ENCODE measurements at places on chromosomes 12 and 14.
A peak's percentile ranks its signal among the peaks of the same experiment; 100 is the strongest.

DNA sequence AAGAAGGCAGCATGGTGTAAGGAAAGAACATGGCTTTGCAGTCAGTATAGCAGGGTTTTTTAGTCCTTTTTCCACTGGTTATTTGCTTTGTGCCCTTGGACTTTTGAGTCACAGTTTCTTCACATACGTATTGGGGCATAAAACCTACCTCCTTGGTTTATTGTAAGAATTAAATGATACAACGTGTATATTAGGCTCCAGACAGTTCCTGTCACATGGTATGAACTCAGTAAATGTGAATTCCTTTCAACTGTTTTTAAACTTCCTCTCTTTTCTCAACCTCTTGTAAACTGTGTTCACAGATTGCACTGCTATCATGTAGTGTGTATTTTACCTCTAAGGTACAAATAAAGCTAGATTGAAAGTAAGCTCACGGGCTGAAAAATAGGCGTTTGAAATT lies 29.5 kb downstream of the MSRB3 start:
- no peak for DNase-seq

GRCh38 chr12:77352946-77353345 lies 287.6 kb upstream of the E2F7 start:
- DNase-seq: no peak

DNA sequence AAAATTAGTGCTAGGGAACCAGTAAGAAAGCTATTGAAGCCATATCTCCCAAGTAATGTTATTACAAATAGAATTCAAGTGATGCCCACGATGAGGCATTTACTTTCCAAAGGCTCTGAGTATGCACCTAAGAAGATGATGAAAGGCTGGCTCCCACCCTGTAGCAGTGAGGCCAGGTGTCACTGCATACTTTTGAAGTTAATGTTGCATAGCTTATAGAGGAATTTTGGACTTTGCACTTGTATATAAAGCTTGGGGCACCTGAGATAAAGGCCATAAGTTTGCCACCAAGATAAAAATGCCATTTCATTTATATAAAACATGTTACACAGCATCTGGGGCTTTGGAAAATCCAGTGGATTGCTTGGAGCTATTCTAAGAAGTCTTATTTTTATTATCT lies 96.2 kb downstream of the PTPRB start:
- DNase-seq: no peak

DNA sequence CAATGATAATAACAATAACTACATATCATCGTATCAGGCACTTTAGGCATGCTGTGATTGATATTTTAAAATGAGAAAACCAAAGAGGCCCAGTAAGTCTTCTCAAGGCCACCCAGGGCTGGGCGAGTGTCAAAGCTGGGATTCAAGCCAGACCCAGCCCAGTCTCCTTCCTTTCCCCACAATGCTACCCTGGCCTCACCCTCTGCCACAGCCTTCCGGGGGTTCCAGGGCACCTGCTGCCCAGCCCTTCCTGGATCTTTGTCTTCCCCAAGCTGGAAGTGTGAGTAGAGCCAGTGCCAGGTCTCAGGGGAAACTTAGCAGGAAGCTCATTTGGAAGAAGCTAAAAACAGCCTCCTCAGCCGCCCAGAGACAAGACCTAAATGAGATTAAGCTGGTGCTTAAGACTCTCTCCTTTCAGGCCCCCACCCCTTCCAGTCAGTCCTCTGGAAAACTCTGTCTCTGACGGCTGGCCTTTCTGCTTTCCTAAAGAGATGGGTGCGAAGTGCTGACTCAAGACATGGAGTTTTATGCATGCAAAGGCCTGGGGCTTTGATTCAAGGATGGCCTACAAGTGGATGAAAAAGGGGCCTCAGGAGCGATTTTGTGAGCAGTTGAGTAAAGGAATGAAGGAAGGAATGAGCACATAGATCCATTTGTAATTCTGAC lies 184.2 kb downstream of the KCNA5 start:
- no peak for DNase-seq

GRCh38 chr14:63707216-63707615 lies 20.6 kb downstream of the SGPP1 start:
- no peak for DNase-seq

GRCh38 chr12:123250471-123251383 lies 17.5 kb downstream of the MTRFR start:
- DNase-seq: no peak

DNA sequence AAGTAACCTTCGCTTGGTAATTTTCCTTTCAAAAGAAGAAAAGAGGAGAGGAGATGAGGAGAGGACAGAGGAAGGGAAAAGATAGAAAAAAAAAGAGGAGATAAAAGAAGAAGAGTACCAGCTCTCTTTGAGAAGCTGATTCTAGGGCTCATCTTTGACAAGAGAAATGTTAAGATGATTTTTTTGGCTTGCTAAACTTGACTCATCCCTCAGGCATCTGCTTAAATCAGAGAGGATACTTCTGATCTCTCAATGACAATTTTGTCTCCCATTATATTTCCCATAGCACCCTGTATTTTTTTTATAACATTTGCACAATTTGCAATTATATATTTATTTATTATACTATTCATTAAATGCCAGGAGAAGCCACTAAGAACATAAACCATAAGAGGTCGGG lies 17.1 kb downstream of the SYT1 start:
- no peak for DNase-seq

GRCh38 chr14:77782202-77782601 lies 17.7 kb upstream of the ADCK1 start:
- no peak for DNase-seq

GRCh38 chr14:66234411-66234810 lies 251.8 kb upstream of the CCDC196 start:
- no peak for DNase-seq

DNA sequence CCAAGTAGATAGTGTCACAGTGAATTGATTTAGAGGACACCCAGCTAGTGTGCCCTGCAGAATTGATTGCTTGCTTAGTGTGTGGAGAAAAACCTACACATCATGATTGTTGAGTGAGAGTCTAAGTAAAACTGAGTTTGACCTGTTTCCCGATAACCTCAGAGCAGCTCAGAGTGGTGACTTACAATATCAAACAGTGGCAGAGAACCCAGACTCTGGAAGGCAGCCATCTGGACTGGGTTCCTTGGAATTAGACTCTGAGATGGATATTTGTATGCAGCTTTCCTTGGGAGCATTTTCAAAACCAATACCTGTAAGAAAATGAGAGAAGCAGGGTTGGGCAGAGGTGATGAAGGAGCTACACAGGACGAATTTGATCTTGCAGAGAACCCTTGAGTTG lies 109.8 kb downstream of the IPO8 start:
- no peak for DNase-seq

GRCh38 chr12:4555804-4556203 lies 6.2 kb upstream of the DYRK4 start:
- DNase-seq: peak; percentile 80

- DNase-seq: no peak
Measured at GRCh38 chr14:28870033-28870564, 103.5 kb downstream of the FOXG1 start.

GRCh38 chr12:62264706-62265105 lies 4.5 kb downstream of the USP15 start:
- peak; percentile 54 for DNase-seq

GRCh38 chr12:62629971-62630739 lies 163.5 kb downstream of the MON2 start:
- no peak for DNase-seq

DNA sequence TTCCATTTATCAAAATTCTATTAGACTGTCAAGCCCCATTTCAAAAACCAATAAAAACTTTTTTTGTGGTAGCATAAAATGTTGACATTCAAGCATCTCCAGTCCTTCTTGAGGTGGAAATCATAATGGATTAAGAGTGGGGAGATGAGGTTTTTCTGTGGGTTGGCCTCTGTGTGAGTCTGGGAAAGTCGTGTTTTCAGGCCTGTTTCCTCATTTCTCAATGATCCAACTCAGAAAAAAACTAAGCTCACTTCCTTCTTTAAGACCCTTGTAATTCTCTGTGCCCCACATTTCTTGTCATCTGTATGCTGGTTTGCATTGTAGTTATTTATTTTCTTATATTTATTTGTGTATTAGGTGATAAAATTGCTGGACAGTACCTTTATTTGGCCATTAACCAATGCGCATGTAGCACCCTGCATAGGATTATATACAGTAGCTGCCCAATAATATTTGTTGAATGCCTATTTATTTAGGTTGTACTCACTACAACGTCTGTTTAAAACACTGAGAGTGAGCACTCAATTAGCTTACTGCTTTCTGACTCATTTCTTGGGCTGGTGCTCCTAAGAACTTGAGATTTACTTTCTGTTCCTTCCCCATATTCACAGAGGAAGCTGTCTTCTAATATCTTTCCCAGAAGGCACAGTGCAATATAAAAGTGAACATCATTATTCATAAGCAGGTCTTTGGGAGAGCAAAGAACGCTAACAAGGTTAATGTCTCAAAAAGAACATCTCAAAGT lies 121.9 kb downstream of the DNAI7 start:
- DNase-seq: peak; percentile 88

DNA sequence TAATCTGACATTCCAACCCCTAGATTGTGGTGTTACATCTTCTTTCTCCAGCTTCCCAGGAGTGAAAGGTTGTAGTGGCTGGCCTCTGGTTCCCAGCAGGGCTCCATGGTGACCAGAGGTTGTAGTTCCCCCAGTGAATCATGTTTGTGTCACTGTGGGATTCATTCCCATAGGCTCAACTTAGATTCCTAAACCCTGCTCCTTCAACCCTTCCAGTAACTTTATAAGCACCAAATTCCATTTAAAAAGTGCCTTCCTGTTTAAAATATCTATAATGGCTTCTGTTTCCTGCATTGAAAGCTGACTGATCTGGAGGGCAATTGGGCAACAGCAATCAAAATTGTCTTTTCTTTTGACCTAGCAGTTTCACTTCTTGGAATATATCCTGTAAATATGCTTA lies 40.5 kb upstream of the TBC1D15 start:
- peak; percentile 87 for DNase-seq

DNA sequence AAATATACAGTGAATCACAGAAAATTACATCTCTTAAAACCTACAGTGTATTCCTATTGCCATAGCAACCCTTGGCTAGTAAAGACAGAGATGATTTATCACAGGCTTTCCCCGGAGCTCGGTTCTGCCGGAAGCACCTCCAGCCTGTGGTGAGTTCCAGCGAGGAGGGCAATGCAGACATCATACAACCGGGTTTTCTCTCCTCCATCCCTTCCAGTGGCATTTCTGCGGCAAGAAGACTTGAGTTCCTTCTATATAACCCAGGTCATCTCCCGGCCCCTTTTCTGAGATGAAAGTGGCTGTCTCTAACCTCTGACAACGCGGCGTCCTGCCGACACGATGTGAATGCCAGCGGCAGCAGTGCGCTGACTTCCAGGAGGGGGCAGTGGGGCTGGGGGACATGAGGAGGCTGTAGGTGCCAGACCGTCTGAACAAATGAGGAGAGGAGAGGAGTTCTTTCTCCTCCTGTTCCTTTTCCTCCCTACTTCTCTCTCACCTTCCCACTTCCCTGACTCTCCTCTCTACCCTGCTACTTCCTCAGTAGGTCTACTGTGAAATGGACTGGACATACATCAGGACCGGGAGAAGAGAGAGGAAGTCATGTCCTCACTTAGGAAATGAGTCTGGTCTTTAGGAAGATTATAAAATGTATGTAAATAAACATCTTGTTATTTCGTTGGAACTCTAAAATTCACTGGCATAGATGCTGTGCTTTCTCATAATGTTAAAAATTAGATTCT lies 68.6 kb upstream of the MAX start:
- peak; percentile 68 for DNase-seq

- no peak for DNase-seq
Measured at GRCh38 chr12:21825886-21826617, 51.5 kb upstream of the KCNJ8 start.

- DNase-seq: no peak
Measured at GRCh38 chr14:104978746-104979691, 845 bp upstream of the AHNAK2 start.

DNA sequence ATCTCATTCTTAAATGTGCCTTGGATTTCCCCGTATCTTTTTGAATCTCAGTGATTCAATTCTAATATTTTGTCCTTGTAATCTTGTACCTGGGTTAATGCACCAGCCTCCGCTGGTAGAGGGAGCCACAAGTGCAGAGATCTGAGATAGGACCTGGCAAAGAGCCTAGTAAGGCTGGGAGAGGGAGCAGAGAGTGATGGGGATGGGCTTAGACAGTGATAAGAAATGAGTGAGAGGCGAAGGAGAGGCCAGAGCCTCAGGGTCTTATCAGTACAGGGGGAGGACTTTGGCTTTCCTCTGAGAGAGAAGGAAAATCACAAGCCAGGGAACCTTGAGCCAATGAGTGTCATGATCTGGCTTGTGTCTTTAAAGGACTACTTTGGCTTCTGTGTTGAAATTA lies 30.5 kb upstream of the LMNTD1 start:
- DNase-seq: no peak

DNA sequence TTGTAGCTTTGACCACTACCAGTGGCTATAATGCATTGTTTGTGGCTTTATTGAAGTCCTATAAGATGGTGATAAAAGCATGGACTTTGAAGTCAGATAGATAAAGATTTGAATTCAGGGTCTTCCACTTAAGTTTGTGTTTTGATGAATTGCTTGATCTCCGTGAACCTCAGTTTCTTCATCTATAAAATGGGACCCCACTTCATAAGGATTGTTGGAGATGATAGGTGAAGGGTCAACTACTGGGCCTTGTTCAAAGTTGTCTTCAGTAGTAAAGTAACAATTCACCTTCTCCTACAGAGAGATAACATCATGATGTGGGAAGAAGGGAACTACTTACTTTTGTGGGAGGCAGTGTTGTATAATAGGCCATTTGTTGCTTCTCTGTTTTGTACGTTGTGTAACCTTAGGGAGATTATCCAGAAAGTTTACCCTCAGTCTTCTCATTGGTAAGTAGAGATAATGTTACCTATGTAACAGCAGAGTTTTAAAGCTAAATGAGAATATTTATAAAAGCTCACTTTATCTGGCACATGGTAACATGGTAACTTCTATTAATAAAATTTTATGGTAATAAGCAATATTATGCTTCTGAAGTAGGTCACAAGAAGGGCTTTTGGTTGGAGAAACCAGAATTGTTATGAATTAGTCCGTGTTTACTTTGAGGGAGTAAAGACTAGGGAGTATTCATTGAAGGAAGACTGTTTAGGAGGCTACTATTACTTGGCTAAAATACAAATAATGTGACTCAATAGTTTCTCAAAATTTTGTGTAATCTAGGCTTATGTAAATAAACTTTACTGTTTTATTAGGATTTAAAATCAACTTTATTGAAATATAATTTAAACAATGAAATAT lies 15.1 kb downstream of the ADIPOR2 start:
- DNase-seq: no peak

GRCh38 chr12:25840678-25841465 lies 117.6 kb upstream of the RASSF8 start:
- no peak for DNase-seq

- DNase-seq: no peak
Measured at GRCh38 chr14:33642691-33643244, 308.1 kb downstream of the EGLN3 start.

DNA sequence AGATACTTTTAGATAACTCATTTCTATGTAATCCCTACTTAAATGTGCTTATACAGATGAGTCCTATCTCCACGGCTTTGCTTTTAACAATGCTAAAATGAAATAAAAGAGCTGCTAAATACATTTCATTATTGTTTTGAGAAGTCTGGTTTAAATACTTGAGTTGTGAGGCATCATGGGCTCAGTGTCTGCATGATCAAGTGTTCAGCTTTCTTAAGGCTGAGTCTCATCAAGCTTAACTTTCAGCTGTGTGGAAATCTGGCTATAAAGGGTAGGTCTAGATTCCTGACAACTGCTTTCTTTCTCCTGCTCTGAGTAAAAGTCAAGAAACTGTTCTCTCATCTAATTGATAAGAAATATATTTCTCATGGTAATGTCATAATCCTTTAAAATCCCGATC lies 235.4 kb downstream of the FSCB start:
- no peak for DNase-seq

Data from MV-4-11 (cell line).